Endodermal cell (in vitro differentiated cells): ENCODE measurements at places on chromosomes 13 and 19.

DNA sequence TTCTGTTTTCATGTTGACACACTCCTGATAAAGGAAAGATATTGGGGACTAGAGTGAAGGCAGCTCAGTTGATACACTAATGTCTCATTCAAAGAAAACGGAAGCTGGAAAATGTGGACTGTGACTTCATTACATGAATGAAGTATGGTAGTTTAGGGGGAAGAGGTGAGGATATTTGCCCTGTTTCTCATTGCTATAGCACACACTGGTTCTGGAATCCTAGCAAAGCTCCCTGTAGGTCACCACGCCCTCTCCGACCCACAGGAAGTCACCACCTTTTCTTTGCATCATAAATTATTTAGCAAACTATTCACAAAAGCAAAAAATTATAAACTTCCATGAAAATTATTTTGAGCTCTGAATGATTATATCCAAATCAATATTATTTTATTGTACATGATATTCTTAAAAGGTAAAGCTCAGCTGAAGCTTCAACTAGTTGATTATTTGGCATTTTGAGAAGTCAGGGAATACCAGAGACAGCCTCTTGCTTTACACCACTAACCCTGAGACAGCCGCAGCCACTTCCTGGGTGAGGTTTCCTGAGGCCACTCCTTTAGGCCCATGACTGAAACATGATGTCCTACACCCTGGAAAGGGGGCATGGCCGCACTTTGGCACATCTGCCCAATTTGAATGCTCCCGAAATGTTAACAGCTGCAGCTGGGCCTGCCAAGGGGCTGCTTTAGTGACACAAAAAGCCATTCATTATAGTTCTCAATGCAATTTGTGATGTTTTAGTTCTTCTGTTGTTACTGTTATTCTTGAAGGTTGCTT lies 50.0 kb upstream of the WDFY2 start:
- H3K4me3 ChIP-seq, result no peak overlapping the region
- no peaks in the 10 kb centered on the region for H3K27me3 ChIP-seq
- H3K4me1 ChIP-seq, result peaks cover 5% of the 10 kb centered on the region
- DNase-seq, result no peak
- no peak overlapping the region for H3K27ac ChIP-seq

DNA sequence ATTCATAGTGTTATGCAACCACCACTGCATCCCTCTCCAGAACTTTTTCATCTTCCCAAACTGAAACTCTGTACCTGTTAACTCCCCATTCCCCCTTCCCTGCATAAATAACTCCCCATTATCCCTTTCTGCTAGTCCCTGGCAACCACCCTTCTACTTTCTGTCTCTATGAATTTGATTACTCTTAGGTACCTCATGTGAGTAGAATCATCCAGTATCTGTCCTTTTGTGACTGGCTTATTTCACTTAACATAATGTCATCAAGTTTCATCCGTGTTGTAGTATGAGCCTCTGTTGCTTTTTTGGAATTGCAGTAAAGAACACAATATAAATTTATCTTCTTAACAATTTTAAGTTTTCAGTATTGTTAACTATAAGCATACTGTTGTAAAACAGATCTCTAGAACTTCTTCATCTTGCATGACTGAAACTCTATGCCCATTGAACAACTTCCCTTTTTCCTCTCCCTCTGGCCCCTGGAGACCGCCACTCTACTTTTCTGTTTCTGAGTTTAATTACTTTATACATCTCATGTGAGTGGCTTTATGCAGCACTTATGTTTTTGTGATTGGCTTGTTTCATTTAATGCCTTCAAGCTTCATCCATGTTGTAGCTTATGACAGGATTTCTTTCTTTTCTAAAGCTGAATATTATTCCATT lies 87.3 kb upstream of the ABCC4 start:
- no peak for DNase-seq
- H3K27ac ChIP-seq, result no peak overlapping the region
- no peaks in the 10 kb centered on the region for H3K27me3 ChIP-seq
- no peak overlapping the region for H3K4me3 ChIP-seq
- H3K36me3 ChIP-seq, result no peaks in the 10 kb centered on the region

DNA sequence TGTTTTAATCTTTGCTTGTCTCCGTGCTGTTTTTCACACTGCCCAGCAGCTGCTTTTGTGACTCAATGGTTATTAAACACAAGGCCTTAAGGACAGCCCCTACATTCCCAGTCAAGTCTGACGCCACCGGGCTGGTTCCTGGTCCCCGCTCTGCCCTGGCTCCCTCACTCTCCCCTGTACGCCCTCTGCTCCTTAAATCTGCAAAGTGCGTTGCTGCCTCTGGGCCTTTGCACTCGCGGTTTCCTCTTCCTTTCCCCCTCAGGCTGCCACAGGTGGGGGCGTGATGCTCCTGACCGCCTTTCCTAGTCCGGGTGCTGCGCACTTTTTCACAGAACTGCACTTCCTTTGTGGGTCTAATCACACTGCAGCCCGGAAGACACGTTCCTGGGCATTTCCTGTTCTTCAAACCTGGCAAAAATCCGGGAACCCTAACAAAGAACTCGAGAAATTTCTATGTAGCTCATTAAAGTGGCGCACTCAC lies 25.6 kb downstream of the NOSIP start:
- no peaks in the 10 kb centered on the region for H3K27me3 ChIP-seq
- H3K27ac ChIP-seq, result no peak overlapping the region
- no peak for DNase-seq

DNA sequence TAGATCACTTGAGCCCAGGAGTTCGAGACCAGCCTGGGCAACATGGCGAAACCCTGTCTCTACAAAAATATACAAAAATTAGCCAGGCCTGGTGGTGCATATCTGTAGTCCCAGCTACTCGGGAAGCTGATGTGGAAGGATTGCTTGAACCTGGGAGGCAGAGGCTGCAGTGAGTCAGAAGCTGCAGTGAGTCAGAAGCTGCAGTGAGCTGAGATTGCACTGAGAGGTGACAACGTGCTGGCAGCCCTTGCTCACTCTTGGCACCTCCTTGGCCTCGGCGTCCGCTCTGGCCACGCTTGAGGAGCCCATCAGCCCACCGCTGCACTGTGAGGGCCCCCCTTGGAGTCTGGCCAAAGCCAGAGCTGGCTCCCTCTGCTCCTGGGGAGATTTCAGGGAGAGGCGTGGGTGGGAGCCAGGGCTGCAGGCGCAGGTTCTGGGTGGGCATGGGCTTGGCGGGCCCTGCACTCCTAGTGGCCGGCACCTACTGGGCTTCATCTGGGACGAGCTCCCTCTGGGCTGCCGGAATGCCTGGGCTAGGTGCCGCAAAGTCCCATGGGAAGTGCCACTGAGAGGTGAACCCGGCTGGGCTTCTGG lies 39.5 kb upstream of the RPL21 start:
- no peak overlapping the region for H3K4me3 ChIP-seq
- H3K4me1 ChIP-seq, result no peaks in the 10 kb centered on the region
- H3K27ac ChIP-seq, result no peak overlapping the region
- H3K36me3 ChIP-seq, result no peaks in the 10 kb centered on the region
- no peaks in the 10 kb centered on the region for H3K27me3 ChIP-seq
- DNase-seq, result no peak

- no peaks in the 10 kb centered on the region for H3K4me1 ChIP-seq
- H3K27ac ChIP-seq, result peak overlapping the region; percentile 24
- H3K4me3 ChIP-seq, result no peak overlapping the region
- no peaks in the 10 kb centered on the region for H3K36me3 ChIP-seq
- DNase-seq, result no peak
- H3K27me3 ChIP-seq, result no peaks in the 10 kb centered on the region
These were observed 1.6 kb downstream of the SOHLH2 start for GRCh38 chr13:36212789-36213188.

DNA sequence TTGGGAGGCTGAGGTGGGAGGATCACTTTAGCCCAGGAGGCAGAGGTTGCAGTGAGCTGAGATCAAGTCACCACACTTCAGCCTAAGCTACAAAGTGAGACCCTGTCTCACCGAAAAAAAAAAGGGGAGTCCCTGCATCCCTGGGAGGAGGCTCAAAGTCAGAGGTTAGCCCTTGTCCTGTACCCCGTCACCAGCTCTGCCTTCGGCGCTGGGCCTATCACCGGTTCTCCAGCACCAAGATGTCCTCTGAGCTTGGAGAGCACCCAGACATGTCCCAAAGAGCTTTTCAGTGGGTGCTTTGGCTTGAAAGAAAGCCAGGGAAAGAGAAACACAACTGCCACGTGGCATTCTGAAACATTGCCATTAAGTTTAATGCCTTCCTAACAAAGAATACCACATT lies 356.9 kb upstream of the TSHZ3 start:
- H3K4me3 ChIP-seq, result no peak overlapping the region
- H3K4me1 ChIP-seq, result no peaks in the 10 kb centered on the region
- no peaks in the 10 kb centered on the region for H3K27me3 ChIP-seq
- H3K27ac ChIP-seq, result no peak overlapping the region
- H3K36me3 ChIP-seq, result no peaks in the 10 kb centered on the region

DNA sequence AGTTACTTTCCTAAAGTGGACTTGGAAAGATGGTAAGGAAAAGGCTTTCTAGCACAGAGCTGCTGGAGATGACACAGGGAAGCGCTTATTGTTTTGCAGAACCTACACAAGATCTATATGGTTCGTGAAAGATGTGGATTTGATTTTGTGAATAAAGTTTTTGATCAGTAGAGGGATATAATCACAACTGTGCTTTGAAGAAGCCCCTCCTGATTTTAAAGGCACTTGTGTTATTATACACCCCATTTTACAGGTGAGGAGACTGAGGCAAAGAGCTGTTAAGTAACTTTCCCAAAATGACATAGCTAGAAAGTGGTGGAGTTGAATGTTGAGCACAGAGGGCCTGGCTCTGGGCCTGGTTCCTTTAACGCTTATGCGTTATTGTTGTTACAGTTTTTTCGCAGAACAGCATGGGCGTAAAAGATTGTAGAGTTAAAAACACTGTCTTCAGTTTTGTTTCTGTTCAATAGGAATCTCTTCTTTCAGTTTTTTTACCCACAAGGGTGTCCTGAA lies 1.4 kb downstream of the TDRD3 start:
- DNase-seq, result no peak
- H3K27ac ChIP-seq, result no peak overlapping the region
- H3K36me3 ChIP-seq, result no peaks in the 10 kb centered on the region

DNA sequence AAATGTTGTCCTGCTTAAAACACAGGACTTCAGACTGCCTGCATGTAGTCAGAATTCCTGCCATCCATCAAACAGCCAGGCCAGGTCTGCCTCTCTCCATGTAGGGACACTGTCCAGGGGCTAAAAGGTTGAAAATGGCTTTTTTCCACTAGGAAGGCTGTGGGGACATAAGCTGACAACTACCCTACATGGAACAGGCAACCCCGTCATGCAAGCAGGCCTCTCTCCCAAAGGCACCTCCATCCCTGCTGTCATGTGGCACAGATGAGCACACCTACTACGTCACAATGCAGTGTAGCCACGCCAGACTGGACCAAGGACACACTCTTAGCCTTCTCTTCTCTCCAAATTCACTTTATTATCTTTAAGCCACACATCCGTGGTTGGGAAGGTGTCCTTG lies 40.8 kb downstream of the LATS2 start:
- H3K4me3 ChIP-seq, result no peak overlapping the region
- H3K27ac ChIP-seq, result no peak overlapping the region
- DNase-seq, result peak; percentile 28
- H3K4me1 ChIP-seq, result no peaks in the 10 kb centered on the region

DNA sequence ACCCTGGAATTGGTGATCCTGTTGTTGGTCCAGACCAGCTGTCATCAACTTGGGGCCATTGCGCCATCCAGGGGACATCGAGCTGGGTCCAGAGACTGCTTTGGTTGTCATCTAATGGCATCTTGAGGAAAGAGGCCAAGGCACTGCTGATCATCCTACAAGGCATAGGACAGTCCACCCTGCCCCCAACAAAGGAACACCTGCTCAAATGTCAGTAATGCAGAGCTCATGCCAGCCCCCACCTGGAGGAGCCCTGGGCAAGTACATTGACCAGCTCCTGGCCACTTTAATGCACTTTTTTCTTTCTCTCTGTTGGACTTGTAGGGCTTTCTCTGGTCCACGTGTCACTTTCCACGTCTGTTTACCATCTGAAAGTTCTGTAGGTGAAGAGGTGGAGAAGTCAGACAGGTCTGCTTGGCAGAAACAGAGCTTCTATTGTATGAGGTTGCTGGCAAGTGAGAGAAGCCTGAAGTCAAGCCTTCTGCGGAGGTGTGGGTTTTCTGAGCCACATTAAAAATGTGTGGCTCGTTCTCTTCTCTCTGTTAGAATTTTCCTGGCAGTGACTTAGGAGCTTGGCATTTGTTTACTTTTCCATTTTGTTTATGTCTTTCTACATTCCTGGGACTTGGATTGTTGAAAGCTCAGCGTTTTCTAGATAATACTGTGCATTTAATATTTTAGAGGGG lies 124.0 kb upstream of the RNF113B start:
- H3K4me3 ChIP-seq, result no peak overlapping the region
- peaks cover 18% of the 10 kb centered on the region for H3K4me1 ChIP-seq
- no peak overlapping the region for H3K27ac ChIP-seq
- no peaks in the 10 kb centered on the region for H3K27me3 ChIP-seq
- DNase-seq, result no peak

GRCh38 chr19:47228937-47229675 lies 1.9 kb downstream of the BBC3 start:
- peak; percentile 62 for DNase-seq
- peak overlapping the region; percentile 95 for H3K4me3 ChIP-seq
- H3K4me1 ChIP-seq, result peaks cover 12% of the 10 kb centered on the region
- peaks cover 15% of the 10 kb centered on the region for H3K36me3 ChIP-seq
- no peaks in the 10 kb centered on the region for H3K27me3 ChIP-seq
- no peak overlapping the region for H3K27ac ChIP-seq

DNA sequence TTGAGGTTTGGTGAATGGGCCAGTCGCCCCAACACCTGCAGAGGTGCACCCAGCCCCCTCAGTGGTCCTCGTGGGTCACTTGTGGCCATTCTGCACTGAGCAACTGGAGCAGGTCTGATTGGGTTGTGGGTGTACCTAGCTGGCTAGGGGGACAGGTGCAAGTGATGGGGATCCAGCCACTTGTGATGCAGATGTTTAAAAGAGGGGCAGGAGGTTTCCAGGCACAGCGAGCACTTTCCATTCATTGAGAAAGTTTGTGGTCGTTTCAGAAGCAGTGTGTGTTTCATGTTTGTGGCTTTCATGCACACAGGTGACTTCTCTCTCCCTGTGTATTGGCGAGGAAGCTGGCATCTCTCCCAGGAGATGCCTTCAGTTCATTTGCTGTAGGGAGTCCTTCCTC lies 34.7 kb downstream of the TSSK6 start:
- H3K27me3 ChIP-seq, result no peaks in the 10 kb centered on the region
- H3K4me3 ChIP-seq, result no peak overlapping the region
- no peak for DNase-seq
- no peaks in the 10 kb centered on the region for H3K4me1 ChIP-seq

DNA sequence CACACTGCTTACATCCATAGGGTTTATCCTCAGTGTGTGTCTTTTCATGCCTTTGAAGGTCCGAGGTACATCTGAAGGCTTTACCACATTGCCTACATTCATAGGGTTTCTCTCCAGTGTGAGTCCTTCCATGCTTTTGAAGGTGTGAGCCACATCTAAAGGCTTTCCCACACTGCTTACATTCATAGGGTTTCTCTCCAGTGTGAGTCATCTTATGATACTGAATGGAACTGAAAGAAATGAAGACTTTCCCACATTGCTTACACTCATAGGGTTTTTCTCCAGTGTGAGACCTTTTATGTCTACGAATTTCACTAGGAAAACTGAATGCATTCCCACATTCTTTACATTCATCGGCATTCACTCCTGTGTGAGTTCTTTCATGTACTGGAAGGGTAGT lies 7.1 kb downstream of the ZNF20 start:
- no peaks in the 10 kb centered on the region for H3K27me3 ChIP-seq
- H3K36me3 ChIP-seq, result peaks cover 78% of the 10 kb centered on the region
- no peaks in the 10 kb centered on the region for H3K4me1 ChIP-seq
- DNase-seq, result no peak
- peak overlapping the region; percentile 67 for H3K4me3 ChIP-seq

GRCh38 chr19:13613447-13613846 lies 107.2 kb upstream of the CACNA1A start:
- no peaks in the 10 kb centered on the region for H3K27me3 ChIP-seq
- H3K36me3 ChIP-seq, result no peaks in the 10 kb centered on the region
- no peak overlapping the region for H3K4me3 ChIP-seq
- no peak for DNase-seq
